ENCODE measurements at places on chromosomes 16 and 17.
A peak's percentile ranks its signal among the peaks of the same experiment; 100 is the strongest.

GRCh38 chr16:75621170-75621477 is 2.0 kb downstream of the ADAT1 start:
- no peak for DNase-seq

DNA sequence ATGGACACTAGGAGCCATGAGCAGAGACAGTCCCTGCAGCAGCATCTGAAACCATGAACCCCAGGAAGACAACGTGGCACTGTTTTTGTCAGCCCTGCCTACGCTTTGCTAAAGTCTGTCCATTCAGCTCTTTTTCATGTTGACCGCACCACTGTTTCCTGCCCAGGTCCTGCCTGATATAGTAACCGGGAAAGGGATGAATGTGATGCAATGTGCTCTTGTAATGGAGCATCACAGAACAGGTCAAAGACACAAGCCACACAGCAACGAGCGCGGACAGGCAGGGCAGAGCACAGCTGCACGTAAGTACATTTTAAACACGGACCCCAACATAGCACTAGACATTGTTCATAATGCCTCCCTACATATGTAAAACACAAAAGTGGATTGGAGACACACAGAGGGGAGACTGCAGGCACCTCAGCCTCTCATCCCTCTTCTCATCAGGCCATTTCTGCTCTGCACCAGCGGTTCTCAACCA is 16.9 kb upstream of the TNFRSF13B start:
- DNase-seq: no peak

GRCh38 chr16:76976101-76976500 is 214.9 kb upstream of the MON1B start:
- DNase-seq: no peak

- DNase-seq: no peak
Measured at GRCh38 chr17:4476017-4476416, 22.7 kb upstream of the SPNS2 start.

- no peak for DNase-seq
Measured at GRCh38 chr17:57502811-57503241, 242.3 kb downstream of the CCDC182 start.

GRCh38 chr17:71760062-71760720 is 360.6 kb upstream of the SOX9 start:
- no peak for DNase-seq

DNA sequence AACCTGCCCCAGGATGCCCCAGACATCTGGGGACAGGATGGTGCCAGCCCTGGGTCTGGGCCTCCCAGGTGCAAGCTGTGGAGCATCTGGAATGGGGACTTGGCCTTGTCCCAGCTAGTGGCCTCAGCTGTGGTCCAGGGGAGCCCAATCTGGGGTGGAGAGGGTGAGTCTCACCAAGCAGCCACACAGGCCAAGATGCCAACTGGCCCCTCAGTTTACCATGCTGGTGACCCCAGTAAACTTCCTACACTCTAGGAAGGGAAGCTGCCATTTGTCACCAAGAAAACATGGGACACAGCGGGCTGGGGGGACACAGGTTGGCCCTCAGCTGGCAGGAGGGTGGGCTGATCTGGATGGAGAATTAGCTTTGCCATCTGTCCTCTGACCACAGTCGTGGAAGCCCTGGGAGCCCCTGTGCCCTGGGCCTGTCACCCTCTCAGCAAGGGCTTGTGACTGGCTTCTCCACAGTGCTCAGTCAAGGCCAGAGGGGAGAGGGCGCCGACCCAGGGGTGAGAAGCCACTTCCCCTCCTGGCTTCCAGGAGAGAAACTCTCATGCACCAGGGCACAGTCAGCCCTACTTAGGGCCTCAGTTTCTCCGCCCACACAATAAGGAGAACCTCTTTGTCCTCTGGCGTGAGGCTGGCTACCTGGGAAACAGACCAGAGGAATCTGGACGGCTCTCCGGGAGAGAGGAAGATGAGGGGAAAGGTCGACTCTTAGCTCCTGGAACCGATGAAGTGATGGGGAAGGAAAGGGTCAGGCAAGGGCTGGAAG is 126.4 kb upstream of the SMURF2 start:
- DNase-seq: no peak

GRCh38 chr16:88739139-88739976 is 33.1 kb downstream of the CTU2 start:
- DNase-seq: no peak

GRCh38 chr17:45261577-45262515 is at the start of gene SPATA32:
TSS of gene SPATA32 (minus strand) at chr17:45262094. CDS start at chr17:45262016, 78 bp downstream.
- no peak for DNase-seq

- DNase-seq: no peak
Measured at GRCh38 chr16:11896486-11897176, 19.1 kb downstream of the GSPT1 start.

DNA sequence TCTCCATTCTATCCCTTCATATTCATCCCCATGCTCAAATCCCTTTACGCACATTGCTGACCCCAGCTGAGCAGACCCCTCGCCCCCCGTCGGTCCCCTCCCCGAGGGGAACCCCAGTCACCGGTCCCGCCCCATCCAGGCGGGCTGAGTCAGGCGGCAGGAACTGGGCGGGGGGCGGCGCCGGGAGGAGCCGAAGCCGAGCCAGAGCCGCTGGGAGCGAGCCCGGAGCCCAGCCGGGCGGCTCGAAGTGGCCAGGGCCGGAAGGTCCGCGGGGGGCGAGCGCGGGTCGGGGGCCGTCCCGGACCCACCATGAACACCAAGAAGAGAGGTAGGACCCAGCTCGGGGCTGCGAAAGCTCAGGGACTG is 8.6 kb downstream of the RIPOR1 start:
- DNase-seq: no peak

DNA sequence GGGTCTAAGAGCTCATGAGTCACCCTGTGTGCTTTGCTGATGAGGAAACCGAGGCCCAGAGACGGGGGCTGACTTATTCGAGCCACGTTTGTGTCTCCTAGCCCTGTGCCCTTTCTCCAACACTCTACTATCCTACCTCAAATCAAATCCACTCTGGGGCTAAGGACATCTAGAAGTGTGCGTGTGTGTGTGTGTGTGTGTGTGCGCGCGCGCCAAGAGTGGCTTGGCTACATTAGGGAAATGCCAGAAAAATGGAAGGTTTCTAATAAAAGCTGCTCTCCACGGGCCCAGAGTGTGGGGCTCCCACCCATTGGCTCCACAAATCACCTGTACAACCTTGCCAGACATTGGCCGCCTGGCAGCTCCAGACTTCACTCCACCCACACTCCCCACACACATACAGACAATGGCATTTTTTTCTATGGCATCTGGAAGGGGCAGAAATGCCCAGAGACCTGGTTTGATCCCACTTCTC is 30.3 kb upstream of the PHOSPHO1 start:
- DNase-seq: no peak

DNA sequence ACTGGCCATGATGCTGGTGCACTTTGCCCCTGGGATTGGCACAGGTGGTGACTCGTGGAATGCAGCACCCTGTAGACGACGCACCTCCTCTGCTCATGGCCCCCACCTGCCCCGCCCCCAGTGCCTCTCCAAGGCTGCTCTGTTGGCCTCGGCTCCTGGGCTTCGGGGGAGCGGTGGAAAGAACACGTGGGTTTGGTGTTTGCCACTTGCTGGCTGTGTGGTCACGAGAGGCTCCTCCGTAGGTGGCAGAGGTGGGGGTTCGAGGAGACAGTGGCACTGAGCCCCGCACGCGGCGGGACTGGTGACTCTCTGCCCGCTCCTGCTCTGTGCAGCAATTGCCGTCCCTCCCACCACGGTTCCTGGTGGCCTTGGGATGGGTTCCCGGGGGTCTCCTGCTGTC is 82.8 kb upstream of the ZNF750 start:
- no peak for DNase-seq

- no peak for DNase-seq
Measured at GRCh38 chr16:50717091-50717490, 23.7 kb downstream of the NOD2 start.

- no peak for DNase-seq
Measured at GRCh38 chr17:3697103-3697476, 1.1 kb upstream of the P2RX5 start.

GRCh38 chr17:80071116-80071841 is 30.1 kb upstream of the GAA start:
- peak; percentile 22 for DNase-seq

GRCh38 chr17:6165806-6166205 is 95.6 kb downstream of the WSCD1 start:
- no peak for DNase-seq

GRCh38 chr17:76369379-76369778 is 15.0 kb upstream of the SPHK1 start:
- no peak for DNase-seq

GRCh38 chr17:73091770-73092522 is 542 bp downstream of the SLC39A11 start:
- peak; percentile 37 for DNase-seq

GRCh38 chr16:67529582-67530012 is 968 bp downstream of the RIPOR1 start:
- no peak for DNase-seq

GRCh38 chr16:1561266-1561665 is 27.8 kb downstream of the TMEM204 start:
- DNase-seq: no peak

DNA sequence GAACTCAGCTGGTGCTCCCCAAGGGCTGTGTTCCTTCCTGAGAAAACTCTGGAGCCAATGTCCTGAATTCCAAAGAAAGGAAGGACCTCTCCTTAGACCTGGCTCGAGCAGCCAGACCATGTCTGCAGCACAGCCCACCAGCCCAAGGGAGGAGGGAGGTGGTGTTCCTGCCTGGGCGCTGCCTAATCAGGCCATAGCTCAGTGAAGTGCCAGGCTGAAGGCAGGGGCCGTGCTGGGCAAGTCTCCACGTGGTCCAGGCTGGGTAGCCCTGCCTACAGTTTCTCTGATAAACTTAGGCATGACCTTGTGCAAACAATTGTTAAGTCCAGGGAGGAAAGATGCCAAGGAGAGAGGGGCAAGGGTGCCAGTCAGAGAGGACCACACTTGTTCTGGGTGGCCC is 76.8 kb downstream of the MPRIP start:
- DNase-seq: no peak

DNA sequence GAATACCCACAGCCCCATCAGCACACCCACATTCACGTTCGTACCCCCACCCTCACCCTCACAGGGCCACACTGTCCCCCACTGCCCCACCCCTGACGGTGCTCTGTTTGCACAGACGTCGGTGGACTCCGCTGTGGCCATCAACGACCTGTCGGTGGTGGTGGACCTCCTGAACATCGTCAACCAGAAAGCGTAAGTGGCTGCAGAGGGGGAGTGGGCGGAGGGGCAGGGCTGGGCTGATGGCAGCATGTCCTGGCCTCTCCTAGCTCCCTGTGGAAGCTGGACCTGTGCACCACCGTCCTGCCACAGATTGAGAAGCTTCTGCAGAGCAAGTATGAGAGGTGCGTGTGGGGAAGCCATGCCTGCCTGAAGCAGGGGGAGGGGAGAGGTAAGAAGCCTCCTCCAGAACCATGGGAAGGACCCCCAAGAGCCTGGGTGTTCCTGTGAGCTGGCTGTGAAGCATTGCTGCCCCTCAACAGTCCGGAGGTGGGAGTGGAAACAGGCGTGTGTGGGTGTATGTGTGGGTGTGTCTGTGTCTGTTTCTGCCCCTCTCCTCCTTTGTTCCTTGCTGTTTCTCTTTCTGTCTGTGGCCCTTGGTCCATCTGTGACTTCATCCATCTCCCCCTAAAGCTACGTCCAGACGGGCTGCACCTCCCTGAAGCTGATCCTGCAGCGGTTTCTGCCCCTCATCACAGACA is 20.3 kb downstream of the KATNB1 start:
- no peak for DNase-seq

DNA sequence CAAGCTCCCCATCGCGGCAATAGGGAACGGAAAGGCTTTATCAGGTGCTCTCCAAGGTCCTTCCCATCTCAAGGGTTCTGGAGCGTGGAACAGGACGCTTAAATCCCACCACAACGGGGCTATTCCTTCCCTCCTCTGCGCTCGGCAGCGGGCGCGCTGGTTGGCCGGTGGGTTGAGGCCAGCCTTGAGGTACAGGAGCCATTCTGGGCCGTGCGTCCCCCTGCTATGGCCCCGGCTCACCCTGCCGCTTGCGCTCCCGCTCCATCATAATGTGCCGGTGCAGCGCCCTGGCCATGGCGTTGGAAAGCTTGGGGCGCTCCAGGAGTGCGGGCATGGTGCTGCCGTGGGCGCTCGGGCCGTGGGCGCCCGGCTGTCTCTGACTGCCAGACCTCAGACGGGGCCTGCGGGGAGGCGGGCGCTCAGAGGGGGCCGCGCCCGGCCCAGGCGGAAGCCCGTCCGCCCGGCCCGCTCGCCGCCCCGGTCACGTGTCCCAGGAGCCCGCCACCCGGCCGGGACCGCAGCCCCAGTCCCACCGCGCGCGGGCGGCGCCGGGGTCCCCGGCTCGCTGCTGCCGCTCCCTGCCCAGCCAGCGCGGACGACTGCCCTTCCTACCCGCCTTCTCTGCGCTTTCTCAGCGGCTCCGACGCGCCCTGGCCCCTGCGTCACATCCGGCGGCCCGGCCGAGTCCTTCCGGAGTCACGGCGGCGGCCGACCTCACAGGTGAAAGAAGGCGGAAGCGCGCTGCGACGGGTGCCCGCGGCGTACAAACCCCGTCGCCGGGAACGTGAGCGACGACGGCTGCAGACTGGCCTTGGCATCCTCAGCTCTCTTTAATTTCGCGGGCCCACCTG is at the start of gene GPS2:
Gene GPS2, minus strand, starts transcription at position 642 of the 851 bp plus-strand sequence. Its CDS starts 308 bp downstream, at position 334.
- peak; percentile 45 for DNase-seq

- DNase-seq: no peak
Measured at GRCh38 chr17:4127555-4127954, 15.3 kb downstream of the ZZEF1 start.

DNA sequence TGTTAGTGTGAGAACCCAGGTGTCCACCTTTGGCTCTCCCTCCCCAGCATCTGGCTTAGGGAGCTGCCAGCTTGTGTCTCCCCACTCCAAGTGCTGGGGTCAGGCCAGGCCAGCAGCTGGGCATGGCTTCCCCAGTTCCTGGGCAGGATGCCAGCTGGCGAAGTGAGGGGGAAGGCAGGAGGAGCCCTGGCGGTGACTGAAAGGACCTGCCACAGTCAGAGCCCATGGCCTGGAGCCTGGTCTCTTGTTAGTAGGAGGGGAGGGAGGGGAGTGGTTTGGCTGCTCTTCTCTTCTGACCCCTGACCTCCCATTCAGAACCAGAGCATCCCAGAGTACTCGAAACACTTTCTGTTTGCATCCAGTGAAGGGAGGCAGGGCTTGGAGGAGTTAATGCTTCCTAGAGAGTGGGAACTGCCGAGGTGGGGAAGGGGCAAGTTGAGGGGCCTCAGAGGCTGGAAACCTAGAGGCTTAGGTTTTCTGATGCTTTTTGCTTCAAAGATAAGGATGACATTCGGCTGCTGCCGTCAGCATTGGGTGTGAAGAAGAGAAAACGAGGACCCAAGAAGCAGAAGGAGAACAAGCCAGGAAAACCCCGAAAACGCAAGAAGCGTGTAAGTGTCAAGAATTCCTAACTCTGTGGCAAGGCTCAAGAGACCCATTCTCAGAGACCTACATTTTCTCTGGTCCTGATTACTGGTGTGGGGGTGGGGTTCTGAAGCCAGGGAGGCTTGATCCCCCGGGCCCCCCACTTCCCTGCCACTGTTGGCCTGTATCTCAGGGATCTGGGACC is 772 bp downstream of the CHD3 start:
- DNase-seq: peak; percentile 85

DNA sequence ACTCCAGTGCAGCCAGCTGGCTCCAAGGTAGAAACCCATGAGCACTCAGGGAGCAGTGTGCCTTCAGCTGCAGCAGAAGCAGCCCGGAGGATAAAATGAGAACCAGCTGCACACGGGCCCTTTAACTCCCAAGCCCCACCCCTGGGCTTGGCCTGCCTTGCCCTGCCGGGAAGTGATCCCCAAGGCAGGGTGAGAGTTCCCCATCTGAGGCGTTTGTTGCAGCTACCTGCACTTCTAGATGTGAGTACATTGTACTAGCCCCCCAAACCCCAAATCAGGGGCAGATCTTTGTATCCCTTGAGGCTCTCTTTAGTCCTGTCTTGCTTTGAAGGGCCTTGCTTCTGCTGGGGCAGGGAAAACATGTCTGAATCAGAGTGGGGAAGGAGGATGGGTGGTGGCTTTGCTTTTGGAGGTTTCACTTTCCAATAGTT is at the start of gene MVP:
Gene MVP, plus strand, starts transcription at position 192 of the 431 bp plus-strand sequence. CDS start 10,088 bp downstream, outside the sequence.
- no peak for DNase-seq

Measured in NCI-H774 (cell line).